ENCODE measurements at places on chromosomes 13 and 19.

DNA sequence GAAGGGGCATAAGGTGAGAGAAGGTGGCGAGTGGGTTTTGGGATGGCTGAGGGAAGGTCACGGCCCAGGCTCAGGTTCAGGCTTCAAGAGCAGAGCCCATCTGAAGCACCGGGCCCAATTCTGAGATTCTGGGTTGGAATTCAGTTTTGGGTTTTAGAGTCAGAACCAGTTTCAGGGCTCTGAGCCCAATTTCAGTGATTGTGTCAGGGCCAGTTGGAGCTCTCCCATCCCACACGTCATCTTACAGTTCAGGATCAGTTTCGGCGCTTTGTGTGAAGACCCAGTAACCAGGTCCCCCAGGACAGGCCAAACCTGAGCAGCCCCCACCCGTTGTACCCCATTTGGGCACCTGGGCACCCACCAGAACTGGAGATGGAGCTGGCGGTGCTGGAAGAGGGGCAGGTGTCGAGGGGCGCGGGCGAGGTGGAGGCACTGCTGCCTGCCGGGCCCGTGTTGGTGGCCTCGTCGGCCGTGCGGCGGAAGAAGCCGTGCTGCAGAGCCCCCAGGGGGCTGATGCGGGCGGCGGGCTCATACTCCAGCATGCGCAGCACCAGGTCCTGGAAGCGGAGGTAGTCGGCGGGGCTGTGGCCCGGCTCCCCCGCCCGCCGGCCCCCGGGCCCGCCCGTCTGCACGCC, 7.5 kb downstream of the DYRK1B start:
- no peak for DNase-seq

DNA sequence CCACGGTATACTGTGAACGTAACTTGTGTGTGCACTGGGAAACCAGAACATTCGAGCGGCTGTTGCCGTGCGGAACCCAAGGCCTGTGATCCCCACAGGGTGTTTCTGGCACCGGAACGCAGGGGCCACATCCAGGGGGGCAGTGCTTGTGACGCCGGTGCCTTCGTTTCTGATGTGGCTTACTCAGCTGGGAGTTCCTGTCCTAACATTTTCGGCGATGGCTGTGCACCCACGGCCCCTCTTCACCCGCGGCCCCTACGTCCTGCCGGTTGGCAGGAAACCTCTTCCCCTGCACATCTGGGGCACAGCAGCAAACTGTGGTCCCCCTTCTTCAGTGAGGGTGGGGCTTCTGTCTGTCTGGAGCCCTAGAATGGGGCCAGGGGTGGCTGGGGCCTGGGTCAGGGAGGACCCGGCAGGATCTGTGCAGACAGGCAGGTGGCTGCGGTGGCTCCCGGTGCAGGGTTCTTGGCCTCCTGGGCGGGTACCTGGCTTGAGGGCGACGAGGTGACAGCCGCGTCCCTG, 26.2 kb downstream of the CSNK1G2 start:
- no peak for DNase-seq

- no peak for DNase-seq
Observed at GRCh38 chr13:45482571-45483173, 17.9 kb downstream of the COG3 start.

DNA sequence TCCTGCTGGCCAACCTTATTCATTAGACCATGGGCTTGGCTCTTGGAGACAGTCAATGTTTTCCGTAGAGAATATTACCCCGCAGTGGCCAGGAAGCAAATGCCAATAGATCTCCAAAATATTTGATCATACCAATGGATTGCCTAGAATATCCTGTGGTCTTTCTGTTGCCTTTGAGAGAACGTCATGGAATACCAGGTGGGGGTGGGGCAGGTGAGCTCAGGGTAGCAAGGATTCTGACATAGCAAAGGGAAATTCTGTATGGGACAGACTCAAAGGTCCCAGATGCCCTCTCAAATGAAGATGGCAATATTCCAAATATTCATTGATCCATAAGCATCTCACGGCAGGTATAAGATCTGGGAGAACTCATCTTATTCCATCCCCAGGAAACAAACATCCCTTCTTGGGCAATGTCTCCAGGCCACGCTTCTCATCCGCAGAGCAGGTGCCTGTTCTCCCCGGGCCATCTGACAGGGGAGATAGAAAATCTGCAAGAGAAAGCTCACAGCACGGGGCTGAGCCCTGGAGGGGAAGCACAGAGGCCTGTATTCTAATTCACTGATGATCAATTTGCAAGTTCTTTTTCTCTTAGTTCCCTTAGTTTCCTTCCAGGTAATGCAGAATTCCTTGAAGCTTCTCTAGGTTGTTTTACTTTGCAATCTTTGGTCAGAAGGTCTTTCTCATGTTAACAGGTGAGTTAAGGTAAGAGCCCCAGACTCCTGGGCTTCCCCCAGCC, 69.6 kb upstream of the TSHZ3 start:
- DNase-seq, result no peak

DNA sequence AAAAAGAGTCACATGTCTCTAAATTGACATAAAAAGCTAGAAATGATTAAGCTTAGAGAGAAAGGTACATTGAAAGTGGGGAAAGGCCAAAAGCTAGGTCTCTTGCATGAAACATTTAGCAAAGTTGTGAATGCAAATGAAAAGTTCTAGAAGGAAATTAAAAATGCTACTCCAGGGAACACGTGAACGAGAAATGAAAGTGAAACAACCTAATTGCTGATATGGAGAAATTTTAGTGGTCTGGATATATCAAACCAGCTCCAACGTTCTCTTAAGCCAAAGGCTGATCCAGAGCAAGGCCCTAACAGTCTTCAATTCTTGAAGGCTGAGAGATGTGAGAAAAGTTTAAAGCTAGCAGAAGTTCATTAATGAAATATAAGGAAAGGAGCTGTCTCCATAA, 419.8 kb downstream of the SLITRK6 start:
- no peak for DNase-seq

GRCh38 chr13:30803749-30804148, 68.4 kb downstream of the ALOX5AP start:
- no peak for DNase-seq

GRCh38 chr13:87903553-87903952, 232.4 kb downstream of the SLITRK5 start:
- no peak for DNase-seq

- no peak for DNase-seq
Observed at GRCh38 chr13:103941506-103942140, 875.4 kb upstream of the SLC10A2 start.

- DNase-seq, result no peak
Observed at GRCh38 chr19:28737021-28737895, 475.7 kb downstream of the UQCRFS1 start.
